ENCODE measurements at places on chromosomes 3 and 15.

DNA sequence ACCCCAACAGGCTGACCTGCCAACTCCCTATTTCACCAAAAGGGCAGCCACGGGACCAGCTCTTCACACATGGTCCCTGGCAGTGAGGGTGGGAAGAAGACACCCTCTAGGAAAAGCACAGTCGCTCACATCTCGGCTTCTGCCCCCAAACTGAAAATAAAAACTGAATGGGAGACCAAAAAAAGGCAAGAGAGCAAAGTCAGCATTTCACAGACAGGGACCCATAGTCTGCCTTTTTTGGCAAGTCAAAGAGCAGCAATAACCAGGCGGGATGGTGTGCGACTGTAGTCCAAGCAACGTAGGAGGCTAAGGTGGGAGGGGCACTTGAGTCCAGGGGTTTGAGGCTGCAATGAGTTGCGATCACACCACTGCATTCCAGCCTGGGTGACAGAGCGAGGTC is 154.1 kb downstream of the ADAMTS17 start:
- DNase-seq: no peak

- no peak for DNase-seq
These were observed 1239.2 kb downstream of the ROBO2 start for GRCh38 chr3:78279091-78279490.

- DNase-seq: no peak
These were observed 855 bp downstream of the GMPPB start for GRCh38 chr3:49722896-49723295.

GRCh38 chr3:184513276-184514170 is 48.1 kb upstream of the EPHB3 start:
- peak; percentile 71 for DNase-seq

- no peak for DNase-seq
These were observed 86.5 kb upstream of the PRR23E start for GRCh38 chr3:127106456-127106855.

All from stimulated activated CD4-positive, alpha-beta T cell treated with anti-CD3 and anti-CD28 coated beads, Interleukin-15, amount 100 ng/mL, for 1 hour (primary cell).